T-helper 22 cell (primary cell): ENCODE measurements at places on chromosomes 7 and 10.

GRCh38 chr10:35379226-35380137, 43.2 kb downstream of the CCNY start:
- DNase-seq = no peak

GRCh38 chr10:12707461-12708185, 293.9 kb downstream of the CCDC3 start:
- DNase-seq = no peak

DNA sequence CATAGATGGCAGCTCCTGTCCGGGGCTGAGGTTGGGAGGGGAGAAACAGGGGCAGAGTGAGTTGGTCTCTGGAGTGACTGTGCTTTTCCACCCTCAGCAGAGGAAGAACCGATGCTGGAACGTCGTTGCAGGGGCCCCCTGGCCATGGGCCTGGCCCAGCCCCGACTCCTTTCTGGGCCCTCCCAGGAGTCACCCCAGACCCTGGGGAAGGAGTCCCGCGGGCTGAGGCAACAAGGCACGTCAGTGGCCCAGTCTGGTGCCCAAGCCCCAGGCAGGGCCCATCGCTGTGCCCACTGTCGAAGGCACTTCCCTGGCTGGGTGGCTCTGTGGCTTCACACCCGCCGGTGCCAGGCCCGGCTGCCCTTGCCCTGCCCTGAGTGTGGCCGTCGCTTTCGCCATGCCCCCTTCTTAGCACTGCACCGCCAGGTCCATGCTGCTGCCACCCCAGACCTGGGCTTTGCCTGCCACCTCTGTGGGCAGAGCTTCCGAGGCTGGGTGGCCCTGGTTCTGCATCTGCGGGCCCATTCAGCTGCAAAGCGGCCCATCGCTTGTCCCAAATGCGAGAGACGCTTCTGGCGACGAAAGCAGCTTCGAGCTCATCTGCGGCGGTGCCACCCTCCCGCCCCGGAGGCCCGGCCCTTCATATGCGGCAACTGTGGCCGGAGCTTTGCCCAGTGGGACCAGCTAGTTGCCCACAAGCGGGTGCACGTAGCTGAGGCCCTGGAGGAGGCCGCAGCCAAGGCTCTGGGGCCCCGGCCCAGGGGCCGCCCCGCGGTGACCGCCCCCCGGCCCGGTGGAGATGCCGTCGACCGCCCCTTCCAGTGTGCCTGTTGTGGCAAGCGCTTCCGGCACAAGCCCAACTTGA, 2.7 kb downstream of the REPIN1 start:
- DNase-seq = no peak

DNA sequence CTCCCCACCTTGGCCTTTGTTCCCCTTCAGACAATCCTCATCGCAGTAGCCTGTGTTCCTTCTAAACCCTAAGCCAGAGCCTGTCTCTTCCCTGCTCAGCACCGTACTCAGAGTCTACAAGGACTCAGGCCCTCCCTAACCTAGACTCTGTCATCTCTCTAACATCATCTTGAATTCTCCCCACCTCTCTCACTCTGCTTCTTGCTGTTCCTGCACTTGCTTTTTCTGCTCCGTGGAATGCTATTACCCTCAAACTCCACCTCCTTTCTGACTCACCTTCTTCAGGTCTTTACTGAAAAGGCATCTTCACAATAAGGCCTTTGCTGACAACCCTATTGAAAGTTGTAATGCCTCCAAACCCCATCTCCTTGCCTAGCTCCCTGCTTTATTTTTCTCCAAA, 141.0 kb downstream of the DKK1 start:
- DNase-seq = no peak

- no peak for DNase-seq
Measured at GRCh38 chr7:137084607-137085380, 216.3 kb downstream of the CHRM2 start.

DNA sequence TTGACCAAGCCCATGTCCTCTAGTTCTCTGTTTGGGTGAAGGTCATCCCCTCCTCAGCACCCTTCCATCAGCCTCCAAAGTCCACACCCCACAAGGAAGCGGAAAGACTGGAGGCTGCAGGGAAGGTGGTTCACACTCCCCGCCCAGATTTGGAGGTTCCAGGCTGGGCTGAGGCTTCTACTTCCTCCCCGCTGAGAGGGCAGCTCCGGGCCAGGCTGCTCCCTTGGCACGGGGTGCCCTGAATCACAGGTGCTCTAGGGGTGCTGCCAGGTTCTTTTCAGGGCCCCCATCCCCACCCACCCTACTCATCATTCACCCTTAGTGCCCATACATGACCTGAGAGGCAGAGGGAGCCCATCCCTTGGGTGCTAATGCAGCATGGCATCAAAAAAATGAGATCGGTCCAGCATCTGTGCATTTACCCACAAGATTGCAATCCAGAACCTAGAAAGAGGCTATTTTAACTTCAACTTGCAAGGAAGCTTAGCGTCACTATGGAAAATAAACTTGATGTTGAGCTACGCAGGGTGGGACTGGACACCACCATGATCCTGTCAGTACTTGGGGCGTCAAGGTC, 47.3 kb upstream of the ZMIZ1 start:
- DNase-seq = no peak

- no peak for DNase-seq
Measured at GRCh38 chr10:627032-627992, 62.2 kb downstream of the DIP2C start.

- DNase-seq = no peak
Measured at GRCh38 chr10:103457176-103457712, 1.5 kb downstream of the CALHM1 start.

GRCh38 chr7:155458878-155459699, 1.2 kb downstream of the EN2 start:
- DNase-seq = no peak

DNA sequence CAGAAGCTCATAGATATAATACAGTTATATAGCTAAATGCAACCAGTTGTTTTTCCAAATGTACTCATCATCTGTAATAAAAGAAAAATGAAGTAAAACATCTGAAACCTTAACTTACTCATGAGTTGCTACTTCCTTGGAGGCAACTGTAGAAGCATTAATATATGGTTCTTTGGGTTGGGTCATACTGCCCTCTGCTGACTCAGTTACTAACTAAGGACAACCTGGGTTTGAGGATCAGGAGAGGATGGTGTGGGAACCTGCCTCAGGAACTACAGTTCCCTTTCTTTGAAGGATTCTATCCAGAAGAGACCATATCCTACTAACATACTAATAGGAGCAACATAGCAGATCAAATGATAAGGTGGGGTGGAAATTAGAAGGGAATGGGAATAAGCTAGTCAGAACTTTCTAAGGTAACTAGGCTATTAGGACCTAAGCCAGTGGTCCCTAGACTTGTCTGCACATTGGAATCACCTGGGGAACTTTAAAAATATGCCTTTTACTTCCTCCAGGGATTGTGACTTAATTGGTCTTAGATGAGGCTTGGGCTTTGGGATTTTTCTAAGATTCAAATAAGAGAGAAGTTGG, 20.7 kb downstream of the COX15 start:
- DNase-seq = no peak

- no peak for DNase-seq
Measured at GRCh38 chr7:143419880-143420279, 11.2 kb upstream of the EPHA1 start.

- no peak for DNase-seq
Measured at GRCh38 chr10:132665946-132666704, 119.8 kb downstream of the NKX6-2 start.

- no peak for DNase-seq
Measured at GRCh38 chr10:6065835-6066234, 3.7 kb upstream of the IL2RA start.

- no peak for DNase-seq
Measured at GRCh38 chr10:62818426-62819011, 2.4 kb upstream of the EGR2 start.

- no peak for DNase-seq
Measured at GRCh38 chr7:116999311-116999710, 46.0 kb downstream of the ST7 start.

DNA sequence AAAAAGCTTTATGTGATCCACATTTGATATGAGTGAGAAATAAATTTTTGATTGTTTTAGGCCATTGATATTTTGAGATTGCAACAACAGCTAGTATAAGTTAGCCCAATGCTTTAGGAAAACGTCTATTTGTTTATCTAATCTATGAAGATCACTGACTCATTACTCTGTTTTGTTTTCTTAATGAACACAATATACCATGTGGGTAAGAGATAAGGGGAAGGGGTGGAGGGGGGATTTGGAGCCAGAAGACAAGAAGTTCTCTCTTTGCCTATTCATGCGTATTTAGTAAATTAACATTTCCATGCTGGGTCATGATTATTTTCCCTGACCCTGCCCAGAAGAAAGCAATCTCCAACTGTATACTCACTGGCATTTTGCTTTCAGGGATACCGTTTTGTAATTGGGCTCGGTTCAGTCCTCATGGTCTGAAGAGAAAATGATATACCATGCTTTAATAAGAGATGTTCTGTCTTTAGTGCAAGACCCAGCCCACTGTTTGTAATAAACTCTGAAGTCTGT, 359.5 kb upstream of the NPSR1 start:
- DNase-seq = no peak

DNA sequence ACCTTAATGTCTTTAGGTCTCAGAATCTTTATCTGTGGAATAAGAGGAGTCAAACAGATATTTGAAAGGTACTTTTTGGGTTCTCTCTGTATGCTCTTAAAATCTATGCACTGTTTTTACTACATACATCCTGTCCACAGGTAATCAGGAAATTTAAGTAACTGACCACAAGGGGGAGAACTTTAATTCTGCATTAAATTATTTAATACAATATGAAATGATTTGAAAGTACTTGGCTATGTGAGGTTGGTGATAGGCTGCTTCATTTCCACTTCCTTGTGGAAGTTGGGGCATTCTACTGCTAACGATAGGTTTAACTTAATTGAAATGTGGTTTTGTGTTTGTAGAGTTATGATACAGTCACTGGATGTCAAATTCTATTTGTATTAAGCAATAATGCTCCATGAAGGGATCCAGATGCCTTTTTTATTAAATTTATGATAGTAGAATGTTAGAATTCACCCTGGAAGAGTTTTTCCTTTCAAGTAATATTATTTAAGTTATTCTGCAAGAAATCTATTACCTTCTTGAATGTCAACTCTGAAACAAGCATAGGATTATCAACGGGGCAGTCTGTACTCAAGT, 6.0 kb downstream of the TEX47 start:
- no peak for DNase-seq

DNA sequence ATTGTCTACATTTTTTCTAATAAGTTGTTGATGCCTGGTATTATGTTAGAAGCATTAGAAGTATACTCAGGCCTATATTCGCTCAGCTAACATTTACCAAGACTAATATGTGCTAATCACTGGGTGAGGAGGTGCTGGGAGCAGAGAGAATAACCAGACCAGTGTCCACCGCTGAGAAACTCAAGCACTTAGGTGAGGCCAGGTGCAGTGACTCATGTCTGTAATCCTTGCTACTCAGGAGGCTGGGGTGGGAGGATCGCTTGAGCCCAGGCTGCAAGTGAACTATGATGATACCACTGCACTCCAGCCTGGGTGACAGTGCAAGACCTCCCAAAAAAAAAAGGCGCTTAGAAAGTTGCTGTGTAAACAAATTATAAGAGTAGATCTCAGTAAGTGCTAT, 182.2 kb upstream of the AOAH start:
- DNase-seq = no peak

DNA sequence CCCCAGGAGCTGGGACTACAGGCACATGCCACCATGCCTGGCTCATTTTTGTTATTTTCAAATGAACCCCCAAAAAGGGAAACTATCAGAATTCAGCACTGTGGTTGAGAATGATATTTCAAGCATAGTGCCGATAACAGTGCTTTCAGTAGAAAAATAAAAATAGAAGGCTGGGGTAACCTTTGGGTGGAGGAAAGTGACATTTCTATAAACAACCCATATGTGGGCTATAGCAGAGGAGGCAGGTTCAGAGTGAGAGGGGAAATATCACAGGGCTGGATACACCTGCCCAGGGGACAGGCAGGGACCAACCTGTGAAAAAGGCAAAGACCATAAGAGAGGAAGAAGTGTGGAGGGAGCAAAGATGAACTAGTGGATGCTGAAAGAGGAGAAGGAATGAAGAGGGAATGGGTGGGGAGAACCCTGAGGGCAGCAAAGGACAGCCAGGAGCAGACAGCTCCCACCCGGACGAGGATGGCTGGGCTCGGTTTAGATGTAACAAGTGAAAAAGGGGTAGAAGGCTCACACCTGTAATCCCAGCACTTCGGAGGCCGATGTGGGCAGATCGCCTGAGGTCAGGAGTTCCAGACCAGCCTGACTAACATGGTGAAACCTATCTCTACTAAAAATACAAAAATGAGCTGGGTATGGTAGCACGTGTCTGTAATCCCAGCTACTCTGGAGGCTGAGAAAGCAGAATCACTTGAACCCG, 56.5 kb downstream of the MAP3K8 start:
- no peak for DNase-seq

DNA sequence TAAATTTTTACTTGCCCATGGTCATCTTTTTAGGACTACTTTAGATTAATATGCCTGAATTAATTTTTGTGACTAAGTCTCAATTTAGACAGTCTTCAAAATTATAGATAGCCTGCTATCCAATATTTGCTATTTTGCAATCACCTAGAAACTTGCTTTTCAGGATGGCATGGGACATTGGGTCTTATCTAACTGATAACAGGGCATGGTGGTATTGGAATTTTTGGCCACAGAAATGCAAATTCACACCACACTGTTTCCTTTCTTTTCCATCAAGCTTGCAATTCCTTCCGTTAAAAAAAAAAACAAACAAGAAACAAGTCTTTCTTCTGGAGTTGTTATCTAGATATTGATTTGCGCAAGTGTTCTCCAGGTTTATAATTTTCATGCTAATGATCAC, 8.8 kb downstream of the ARL5B start:
- DNase-seq = no peak

DNA sequence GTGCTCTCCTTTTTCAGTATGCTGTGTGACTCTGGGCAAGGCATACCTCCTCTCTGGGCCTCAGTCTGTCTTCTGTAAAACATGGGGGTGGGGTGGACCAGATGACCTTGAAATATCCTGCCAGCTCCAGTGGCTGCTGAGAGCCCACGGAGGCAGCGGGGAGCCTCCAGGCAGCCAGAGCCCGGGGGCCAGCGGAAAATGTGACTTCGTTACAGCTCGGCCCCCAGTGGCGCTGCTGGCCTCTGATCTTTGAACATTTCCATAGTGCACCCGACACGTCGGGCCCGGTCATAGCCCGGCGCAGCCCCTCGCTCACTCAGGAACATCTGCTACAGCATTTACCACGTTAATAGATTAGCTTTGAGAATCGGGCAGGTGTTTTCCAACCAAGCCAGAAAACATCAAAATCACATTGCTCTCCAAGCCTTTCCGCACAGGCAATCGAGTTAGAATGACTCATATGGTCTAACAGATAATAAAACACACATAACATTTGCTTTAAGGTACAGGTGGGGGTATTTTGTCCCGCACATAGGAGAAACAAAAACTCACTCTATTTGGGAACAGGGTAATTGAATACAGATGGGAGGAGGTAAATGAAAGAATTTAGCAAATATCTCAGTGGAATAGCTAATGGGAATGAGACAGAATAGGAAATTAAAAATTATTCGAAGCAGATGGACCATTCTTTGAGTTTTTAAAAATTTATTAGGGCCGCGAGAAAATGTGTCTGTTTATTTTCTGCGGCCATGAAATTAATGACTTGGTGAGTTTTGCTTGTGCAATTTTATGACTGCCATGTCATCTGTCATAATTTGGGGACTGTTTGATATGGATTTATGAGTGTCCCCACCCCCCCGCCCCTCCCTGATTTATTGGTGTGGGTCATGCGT, 26.3 kb upstream of the COMTD1 start:
- DNase-seq = no peak
